Fibroblast of skin of scalp (primary cell): ENCODE measurements at places on chromosomes 6 and 20.

DNA sequence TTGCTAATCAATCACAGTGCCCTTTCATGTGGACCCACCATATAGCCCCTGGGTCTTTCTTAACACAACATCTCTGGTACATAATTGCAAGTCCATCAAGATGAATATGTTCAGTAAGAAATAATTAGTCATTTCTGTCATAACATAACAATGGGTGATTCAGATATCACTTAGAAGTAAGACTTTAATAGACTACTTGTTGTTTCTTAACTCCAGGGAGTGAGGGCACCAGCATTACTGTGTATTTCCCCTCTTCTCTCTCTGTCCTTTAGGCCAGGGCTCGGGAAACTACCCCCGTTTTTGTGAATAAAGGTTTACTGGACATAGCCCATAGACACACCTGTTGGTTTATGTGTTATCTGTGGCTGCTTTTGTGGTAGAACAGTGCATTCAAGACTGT is 123.5 kb downstream of the SLC24A3 start:
- no peak for DNase-seq

- no peak for DNase-seq
Measured at GRCh38 chr6:22884456-22884855, 315.1 kb downstream of the HDGFL1 start.

DNA sequence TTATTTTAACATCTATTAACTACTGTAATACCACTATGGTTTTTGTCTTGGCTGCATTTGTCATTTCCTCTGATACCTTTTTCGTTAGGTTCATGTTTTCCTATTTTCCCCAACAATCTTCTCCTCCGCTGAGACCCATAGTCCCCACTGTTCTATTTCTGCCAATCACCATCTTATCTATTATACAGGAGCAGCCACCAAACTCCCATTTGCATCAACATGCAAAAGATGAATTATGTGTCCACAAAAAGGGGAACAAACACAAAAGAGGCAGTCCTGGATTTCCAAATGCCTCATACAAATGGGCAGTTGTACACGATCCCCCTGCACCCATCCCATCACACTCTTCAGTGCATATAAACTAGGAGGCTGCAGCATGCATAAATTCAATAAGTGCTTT is 121.7 kb upstream of the MYLIP start:
- no peak for DNase-seq

GRCh38 chr6:147212622-147213021 is 8.4 kb downstream of the STXBP5 start:
- DNase-seq: no peak

GRCh38 chr6:31270788-31271640 is 878 bp downstream of the HLA-C start:
- peak; percentile 24 for DNase-seq

DNA sequence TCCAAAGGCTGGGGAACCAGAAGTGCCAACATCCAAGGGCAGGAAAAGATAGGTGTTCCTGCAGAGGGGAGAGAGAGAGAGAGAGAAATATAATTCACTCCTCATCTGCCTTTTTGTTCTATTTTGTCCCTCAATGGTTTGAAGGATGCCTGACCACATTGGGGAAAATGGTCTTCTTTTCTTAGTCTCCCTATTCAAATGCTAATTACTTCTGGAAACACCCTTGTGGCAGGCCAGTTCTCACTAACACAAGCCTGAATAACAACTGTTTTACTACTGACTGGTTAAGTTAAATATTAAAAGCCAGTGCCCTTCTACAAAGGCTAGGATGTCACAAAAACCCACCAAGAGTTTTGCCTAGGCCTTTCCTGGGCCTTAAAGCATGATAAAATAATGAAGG is 425.4 kb upstream of the HTR1E start:
- no peak for DNase-seq

GRCh38 chr20:4667836-4668235 is 53.9 kb upstream of the PRND start:
- DNase-seq: no peak

DNA sequence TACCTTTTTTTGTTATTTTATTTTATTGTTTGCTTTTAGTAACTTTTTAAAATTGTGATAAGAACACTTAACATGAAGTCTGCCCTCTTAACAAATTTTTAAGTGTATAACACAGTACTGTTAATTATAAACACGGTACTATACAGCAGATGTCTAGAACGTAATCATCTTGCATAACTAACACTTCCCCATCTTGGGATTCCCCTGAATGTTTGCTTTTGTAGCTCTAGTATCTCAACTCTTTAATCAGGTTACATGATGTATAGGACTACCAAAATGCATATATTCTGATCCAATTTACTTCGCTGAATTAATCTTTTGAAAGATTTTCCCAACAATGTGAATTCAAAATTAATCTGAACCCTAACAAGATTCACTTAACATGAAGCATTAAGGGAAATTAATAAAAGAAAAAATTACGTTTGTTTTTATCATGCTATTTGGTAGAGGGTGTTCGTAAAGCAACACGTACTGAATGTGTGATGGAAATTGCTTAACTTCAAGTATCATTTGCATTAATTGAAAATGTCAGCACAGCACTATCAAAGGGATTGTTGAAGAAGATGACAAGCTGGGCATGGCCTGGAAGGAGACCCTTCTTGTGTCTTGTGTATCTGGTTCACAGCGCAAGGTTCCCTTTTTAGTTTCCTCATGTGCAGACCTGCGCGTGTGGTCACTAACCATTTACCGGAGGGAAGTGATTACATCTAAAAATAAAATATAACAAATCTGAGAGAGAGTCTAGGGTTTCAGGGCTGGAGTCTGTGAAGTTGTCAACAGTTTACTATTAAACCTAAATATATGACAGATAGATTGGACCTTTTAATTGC is 15.2 kb downstream of the COL19A1 start:
- no peak for DNase-seq

DNA sequence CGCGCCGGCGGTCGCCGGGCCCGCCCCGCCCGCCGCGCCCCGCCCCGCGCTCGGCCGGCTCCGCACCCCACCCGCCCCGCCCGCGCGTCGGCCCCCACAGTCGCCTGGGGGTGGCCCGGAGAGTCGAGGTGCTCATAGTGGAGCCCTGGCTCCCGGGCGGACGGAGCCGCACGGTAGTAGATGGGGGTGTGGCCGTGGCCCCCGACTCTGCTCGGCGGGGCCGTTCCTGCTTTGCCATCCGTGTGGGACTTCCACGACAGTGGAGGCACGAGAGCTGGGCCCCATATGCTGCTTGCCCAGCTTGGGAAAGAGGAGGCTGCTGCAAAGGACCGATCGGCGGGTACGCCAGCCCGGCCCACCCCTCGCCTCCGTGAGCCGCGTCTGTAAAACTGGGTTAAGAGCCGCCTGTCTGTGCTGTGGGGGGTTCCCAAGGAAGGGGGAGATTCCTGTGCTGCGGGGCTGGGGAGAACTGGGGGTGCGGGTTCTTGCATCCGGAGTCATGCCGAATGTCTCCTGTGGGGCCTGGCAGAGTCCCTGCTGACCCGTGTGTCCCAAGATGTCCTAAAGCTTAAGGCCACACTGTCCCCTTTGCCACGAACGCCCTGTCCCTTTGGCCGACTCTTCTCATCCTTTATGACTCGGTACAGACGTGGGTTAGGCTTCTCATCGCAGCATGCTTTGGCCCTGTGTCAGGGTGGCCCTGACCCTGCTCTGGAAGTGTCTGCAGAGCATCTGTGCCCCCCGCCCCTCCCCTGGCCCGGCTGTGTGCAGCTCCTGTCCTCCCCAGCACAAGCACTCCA is at the start of gene OPRL1:
Gene OPRL1, plus strand, starts transcription at position 70 of the 800 bp plus-strand sequence. CDS start 12,639 bp downstream, outside the sequence.
- peak; percentile 9 for DNase-seq

GRCh38 chr20:13991311-13991710 is 897 bp upstream of the SEL1L2 start:
- peak; percentile 5 for DNase-seq

DNA sequence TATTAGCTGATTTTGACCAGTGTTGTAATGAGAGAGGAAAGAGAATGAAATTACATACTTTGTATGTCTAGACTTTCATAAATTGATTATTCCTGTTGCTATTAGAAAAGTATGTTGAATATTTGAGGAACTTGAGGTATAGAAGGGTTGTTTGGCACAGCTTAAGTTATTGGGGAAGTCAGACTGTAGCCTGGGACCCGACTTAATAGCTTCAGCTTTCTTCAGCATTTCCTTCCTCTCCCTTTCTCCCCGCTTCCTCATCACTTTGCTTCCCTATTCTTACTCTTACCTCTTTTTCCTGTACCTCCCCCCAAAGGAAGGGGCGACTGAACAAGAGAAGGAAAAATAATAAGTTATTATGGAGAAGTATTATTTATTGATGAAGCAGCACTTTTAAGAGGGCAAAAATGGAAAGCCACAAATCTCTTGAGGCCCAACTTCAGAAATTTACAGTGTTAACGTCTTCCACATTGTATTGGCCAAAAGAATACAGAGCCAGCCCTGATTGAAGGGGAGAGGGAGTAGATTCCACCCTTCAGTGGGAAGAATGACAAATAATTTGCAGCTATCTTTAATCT is 7.4 kb downstream of the SENP6 start:
- DNase-seq: no peak

GRCh38 chr6:9527679-9528286 is 887.1 kb downstream of the TFAP2A start:
- no peak for DNase-seq

DNA sequence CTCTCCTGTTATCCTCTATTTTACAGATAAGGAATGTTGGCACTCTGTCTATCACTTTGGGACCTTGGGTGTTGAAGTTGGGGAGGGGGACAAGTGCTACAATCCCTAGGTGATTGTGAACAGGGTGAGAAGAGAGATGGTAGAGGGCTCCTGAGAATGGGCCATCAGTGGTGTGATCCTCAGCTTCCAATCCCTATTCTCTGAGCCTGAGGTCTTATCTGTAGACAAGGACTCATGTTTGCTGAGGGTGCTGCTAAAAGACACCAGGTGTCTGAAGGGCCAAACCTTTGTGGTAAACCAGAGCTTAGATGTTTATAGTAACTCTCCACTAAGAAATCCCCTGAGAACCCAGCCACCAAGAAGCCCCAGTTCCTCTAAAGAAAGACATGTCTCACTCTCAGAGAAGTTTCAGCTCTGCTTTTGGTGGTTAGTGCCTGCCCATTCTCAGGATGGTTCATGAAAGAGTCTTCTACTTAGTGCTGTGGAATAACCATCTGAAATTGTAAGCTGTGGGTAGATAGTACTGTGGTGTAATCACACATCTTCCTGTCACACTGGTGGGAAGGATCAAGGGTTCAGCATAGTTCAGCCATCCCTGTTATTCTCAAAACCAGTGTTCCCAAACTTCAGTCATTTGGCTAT is 58.2 kb upstream of the IL20RA start:
- DNase-seq: no peak

- DNase-seq: no peak
Measured at GRCh38 chr20:19304389-19304788, 91.9 kb downstream of the SLC24A3 start.

DNA sequence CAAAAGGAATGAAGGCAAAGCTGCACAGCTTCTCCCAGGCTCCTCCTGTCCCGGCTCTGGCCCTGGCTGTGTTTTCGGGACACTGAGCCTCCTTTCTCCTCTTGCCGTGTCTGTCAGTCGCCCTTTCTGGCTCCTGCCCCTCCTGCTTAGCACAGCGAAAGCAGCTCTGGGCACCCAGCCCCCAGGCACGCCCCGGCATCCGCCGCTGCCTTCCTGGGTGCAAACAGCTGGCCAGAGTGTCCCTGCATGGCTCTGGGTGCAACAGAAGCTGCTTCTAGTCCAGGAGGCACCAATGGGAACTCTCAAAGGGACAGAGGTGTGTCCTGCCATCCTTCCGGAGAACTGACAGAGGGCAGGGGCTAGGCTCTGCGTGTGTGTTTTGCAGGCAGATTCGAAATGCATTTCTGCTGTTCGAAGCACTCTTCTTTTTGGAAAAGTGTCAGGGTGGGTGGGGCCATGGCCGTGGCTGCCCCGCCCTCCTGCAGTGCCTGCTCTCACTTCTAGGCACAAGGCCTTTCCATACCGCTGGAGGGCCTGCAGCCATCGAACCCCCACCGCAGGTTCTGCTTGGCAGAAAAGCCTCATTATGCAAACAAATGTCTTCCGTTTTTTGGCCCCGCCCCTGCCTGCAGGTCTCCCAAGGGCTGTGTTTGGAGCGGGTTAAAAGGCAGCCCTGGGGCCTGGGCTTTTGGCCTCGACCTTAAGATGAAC is 15.5 kb downstream of the COL9A3 start:
- DNase-seq: no peak

GRCh38 chr6:24918641-24919055 is 17.1 kb downstream of the RIPOR2 start:
- DNase-seq: no peak

- DNase-seq: peak; percentile 29
Measured at GRCh38 chr20:23446505-23446904, 6.2 kb downstream of the CST11 start.

- peak; percentile 21 for DNase-seq
Measured at GRCh38 chr6:148239801-148240460, 102.7 kb upstream of the SASH1 start.

GRCh38 chr6:77178821-77179220 is 284.5 kb downstream of the HTR1B start:
- DNase-seq: peak; percentile 53

GRCh38 chr6:63521475-63522210 is 50.6 kb upstream of the LOC128125822 start:
- no peak for DNase-seq

DNA sequence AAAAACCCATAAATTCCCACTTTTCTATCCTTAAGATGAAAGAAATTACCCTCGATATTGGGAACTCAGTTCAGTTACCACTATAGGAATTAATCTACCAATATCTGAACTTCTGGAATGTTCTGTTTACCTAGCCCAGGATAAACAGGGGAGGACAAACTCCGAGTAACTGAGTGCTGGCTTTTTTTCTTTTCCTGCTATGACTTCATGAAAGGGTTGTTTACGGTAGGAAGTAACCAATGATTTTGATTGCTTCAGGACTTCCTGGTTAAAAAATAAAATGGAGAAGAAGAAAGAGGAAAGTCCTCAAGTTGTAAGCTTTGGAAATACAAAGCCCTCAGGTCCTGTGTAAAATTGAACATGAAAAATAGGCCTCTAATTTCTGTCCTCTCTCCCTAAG is 167.7 kb downstream of the ZNF217 start:
- no peak for DNase-seq

DNA sequence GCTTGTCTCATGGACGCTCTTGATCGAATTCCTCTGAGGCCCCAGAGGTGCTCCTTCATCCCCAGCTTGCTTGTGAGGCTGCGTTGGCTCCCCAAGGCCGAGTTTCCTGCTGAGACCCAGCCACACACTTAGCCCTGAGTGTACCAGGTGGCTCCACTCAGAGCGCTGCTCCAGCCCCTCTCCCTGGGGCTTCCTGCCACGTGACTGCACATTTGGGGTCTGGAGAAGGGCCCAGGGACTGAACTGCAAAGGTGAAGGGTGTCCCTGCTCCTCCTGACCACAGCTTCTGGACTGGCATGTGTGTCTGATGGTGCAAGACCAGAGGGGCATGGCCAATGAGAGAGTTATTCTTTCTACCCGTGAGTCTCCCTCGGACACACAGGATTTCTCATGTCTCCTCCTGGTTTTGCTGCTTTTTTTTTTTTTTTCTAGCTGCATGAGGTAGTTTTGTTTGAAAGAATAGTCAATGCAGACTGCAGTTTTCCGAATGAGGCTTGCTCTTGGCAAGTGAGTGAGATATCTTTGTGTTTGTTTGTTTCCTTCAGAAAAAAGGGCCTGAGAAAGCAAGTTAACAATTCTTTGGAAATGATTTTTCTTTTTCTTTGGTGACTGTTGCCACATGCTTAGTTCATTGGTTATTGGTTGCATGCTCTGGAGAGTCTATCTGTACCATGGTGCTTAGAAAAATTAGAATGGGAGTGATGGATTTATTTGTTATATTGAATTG is 3.1 kb upstream of the ZNF831 start:
- no peak for DNase-seq
